ENCODE measurements at places on chromosomes 12 and 14.

GRCh38 chr14:103879570-103880347 is 32.4 kb upstream of the PPP1R13B start:
- no peak for DNase-seq

DNA sequence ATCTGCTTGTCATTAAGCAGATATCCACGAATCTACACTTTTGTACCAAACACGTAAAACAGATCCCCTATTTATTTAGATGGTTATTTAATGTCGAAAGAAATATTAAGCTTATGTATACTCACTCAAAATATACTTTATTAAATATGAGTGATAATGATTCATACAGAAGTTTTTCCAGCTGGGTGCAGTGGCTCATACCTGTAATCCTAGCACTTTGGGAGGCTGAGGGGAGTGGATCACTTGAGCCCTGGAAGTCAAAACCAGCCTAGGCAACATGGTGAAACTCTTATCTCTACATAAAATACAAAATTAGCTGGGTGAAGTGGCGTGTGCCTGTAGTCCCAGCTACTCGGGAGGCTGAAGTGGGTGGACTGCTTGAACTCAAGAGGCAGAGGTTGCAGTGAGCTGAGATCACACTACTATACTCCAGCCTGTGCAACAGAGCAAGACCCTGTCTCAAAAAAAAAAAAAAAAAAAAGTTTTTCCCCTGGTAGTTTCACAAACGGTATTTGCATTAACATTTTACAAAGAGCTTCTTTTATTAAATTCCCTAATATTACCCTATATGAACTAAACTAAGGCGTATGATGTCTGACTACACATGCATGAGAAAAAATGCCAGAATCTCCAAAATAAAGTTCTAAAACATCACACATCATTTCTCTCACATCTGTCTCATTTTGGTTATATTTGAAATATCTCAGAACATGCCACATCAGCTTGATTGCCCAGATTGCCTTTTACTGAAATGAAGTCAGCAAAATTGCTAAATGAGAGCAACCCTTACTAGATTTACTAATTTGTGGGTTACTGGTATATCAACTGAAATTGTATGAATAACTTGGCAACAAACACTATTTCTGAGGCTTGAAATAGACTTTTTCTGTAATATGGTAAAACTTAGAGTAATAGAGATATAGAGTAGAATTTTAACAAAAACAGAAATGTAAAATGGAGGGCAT is 74.9 kb downstream of the PAWR start:
- no peak for DNase-seq

DNA sequence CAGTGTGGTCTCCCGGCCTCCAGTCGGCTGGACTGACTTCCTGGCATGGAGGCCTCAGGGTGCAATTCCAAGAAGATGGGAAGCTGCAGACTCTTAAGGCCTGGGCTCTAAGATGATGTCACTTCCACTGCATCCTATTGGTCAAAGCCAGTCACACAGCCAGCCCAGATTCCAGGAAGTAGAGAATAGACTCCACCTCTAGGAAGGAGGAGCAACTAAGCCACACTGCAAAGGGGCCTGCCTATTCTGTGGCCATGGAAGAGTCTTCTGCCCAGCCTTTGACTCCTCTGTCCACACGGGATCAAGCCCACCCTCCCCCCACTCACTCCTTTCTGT is 103.9 kb upstream of the RFLNA start:
- DNase-seq = no peak

GRCh38 chr12:46998811-46999368 is 80.5 kb upstream of the PCED1B start:
- no peak for DNase-seq

DNA sequence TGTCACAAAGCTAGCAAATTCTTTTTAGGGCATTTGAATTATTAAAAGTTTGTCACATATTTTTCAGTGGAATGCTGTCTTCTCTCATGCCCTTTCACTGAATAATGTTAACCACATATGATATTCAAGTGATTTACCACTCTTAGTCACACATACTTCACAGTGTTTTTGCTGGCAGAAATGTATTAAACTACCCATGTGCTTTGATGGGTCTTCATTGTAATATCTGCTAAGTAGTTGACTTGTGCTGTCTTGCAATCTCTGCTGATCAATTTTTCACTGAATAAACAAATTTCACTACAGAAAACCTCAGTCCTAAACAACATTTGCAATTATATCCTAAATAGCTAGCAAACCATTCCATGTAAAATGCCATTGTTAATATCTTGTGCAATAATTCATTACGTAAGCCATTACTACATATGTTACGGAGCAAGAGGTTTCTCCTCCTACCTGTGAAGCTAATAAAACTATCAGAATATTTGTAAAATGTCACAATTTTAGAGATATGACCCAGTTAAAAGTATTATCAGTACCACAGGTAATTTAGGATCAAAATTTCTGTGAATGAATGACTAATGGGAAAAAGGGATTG is 64.6 kb upstream of the LMO3 start:
- no peak for DNase-seq

DNA sequence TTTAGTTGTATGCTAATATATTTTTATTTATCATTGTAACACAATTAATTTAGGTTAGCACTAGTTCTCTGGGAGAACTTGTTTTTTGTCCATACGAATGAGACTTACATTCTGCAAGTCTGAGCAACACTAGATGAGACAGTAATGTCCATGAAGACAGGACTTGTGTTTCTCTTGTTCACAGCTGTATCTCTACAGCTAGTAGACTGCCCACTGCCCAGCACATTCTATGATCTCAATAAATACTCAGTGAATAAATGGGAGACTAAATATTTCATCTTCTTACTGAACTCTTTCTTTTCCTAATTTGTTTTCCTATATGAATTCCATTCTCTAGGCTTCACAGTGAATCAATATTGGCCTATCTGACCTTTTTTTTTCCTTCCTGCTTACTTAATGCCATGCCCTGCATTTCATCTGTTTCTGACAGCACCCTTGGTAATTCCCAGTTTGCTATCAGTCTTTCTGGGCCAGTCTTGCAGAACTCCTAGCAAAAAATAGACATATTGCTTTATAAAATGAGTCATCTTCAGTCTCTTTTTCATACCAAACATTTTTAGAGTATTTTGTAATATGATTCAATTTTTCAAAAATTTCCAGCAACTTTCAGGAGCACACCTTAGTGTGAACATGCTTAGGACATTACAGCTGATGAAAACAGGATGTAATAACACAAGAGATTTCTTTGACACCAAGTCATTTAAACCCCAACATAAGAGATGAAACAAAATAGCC is 185.5 kb upstream of the ATP2B1 start:
- DNase-seq = no peak

DNA sequence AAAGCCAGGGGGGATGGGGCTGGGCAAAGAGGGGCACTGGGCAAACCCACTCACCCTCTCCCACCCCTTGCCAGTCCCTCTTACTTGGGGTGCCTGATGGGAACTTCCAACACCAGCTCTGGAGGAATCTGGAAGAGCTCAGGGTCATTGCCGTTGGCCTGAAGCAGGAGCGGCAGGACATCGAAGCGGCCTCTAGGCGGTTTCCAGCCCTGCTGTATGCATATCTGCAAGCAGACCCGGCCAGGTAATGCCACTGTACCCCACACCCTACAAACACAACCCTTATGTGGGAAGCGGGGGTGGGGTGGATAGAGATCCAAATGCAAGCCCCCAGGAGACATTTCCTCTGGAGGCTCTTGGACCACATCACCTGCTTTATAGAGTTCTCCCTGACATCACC is 83.6 kb downstream of the NOS1 start:
- DNase-seq = no peak

- DNase-seq = no peak
Observed at GRCh38 chr12:113726254-113726819, 239.8 kb downstream of the RBM19 start.

- DNase-seq = no peak
Observed at GRCh38 chr12:6323340-6323994, 13.0 kb downstream of the PLEKHG6 start.

DNA sequence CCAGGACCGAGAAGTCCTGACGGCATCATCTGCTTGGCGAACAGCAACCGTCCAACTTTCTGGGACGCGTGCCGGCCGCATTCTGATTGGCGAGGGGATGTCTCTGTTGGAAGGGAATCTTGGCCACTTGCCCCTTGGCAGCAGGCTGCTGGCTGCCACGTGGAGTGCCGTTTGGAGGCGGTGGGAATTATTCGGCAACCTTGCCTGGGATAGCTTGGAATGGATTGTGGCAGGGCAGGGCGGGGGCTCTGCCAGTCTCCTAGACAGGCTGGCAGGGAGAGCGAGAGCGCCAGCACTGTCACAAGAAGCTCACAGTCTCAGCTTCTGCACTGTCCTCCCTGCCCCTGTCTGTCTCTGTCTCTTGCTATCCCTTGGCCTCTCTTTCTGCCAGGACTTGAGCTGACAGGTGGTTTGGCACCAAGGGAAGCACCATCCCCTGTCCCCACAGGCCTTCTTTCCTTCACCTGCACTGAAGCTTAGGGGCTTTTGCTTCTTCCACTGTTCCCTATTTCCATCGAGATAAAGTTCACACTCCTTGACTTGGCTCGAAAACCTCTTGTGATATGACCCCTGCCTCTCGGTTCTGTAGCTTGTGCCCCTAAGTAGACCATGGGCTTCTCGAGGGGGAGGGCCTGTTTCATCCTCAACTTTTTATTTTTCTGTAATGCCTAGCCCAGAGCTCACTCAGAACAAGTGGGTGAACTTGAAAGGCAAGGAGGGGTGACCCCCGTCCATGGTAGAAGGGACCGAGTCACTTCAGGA is 201.9 kb downstream of the PHETA1 start:
- no peak for DNase-seq

Measured in GOT3 (cell line).